ENCODE measurements at places on chromosomes 16 and 17. TPM values are rescaled to one million over a fixed set of nuclear protein-coding genes. Genes with fewer than 3 reads are reported as not detected.

The SLC5A2 gene
- 7.8 TPM for polyA plus RNA-seq

The GALR2 gene
- polyA plus RNA-seq: not detected

The UNC45B gene
- 250 TPM for polyA plus RNA-seq

The ODAD4 gene
- polyA plus RNA-seq: 1.1 TPM

The AARS1 gene
- polyA plus RNA-seq: 58.9 TPM

The MT1G gene
- polyA plus RNA-seq: not detected

The KRT20 gene
- polyA plus RNA-seq: not detected

- DNase-seq: no peak
Observed at GRCh38 chr17:48336986-48337385, 93.0 kb downstream of the SKAP1 start.

- DNase-seq: peak; percentile 15
Observed at GRCh38 chr17:30021708-30022317, 80.4 kb downstream of the EFCAB5 start.

DNA sequence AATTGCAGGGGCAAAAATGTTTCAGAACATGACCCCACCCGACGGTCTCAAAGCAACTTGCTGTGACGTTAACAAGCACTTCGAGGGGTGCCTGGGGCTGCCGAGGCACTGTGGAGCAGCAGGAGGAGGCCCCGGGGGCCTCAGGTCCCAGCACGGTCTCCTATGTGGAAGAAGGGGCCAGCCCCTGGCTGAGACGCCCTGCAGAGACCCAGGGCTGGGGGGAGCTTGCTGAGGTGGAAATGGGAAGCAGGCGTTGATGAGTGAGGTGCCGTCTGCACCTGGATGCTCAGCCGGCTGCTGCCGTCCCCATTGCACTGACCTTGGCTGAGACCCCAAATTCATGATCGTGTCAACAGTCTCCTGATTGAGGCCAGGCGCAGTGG is 46.5 kb downstream of the NT5M start:
- DNase-seq: no peak

DNA sequence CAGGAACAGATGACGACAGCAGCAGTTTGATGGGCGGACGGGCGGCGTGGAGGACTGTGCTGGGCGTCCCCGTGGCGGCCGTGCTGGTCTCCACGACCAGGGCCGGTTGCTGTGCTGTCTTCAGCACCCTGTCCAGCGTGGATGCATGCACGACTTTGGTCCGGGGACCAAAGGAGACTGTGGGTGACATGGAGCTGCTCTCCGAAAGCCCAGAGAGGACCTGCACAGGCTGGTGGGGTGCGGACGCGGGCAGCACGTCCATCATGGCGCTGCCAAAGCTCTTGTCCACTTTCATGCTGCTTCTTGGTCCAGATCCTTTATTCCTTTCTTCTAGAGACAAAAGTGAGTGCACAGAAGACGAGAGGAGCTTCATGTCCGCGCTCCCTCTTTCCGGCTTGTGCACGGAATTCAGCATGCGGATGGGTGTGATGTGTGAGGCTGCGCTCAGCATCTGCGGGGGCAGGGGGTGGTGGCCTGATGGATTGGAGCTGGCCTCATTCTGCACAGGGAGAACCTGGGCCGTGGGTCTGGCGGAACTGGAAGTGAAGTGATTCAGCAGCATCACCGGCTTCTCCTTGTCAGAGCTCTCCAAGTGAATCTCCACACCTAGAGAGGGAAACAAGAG is 20.3 kb downstream of the MAP1LC3B start:
- DNase-seq: no peak

DNA sequence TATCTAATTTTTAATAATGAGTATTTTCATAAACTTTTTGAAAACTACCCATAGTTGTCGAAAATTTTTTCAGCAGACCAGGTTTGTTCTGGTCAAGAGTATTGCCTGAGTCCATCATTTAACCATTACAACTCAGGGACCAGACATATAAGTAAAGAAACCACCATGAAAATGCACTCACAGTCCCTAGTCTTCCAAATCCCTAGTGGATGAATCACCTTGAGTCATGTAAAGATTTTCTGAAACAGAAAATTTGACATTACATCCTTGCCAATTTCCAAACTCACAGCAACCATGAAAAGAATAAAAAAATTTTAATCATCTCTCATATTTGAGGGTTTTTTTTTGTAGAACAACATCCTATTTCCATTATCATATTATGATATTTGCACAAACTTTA is 1337.5 kb upstream of the CDH8 start:
- no peak for DNase-seq

DNA sequence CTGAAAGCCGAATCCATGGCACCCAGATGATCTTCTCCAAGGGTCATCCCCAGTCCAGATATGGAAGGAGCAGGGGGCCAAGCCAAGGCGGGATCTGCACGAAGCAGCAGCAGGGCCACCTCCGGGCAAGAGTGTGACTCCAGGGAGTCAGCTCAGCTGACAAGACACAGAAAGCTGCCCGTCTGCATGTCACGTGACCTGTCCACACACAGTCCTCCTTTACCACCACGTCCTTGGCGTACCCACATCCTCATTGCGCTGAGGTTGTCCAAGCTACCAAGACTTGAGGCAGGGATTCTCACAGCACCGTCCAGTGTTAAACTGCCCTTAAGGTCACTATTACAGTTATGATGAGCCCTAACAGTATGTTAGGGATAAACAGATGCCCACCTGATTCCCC is 11.3 kb upstream of the CYTH1 start:
- no peak for DNase-seq

GRCh38 chr17:46876353-46876887 is 25.0 kb downstream of the WNT9B start:
- no peak for DNase-seq

- DNase-seq: no peak
Observed at GRCh38 chr16:58518083-58518979, 3.0 kb downstream of the SETD6 start.

DNA sequence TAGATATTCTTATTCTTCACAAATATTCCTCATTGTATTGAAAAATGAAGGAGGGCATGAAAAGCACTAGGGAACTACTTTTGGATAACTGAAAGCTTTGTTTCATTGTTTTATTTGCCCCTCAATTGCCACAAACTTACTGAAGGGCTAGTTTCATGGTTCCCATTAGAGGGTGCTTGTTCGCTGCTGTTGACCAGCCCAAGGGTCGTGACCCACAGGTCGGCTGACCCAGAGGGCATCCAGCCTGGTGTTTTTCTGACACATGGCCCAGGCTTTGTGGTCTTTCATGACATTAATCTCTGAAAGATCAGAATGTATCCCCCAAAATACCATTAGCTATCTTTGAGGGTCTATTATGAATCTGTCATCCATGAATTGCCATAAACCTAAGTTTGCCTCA is 30.0 kb downstream of the DGKE start:
- no peak for DNase-seq

- DNase-seq: no peak
Observed at GRCh38 chr16:50265260-50265659, 1.1 kb upstream of the ADCY7 start.

- DNase-seq: no peak
Observed at GRCh38 chr17:71423871-71424546, 696.8 kb upstream of the SOX9 start.

GRCh38 chr17:43994272-43995149 is 9.9 kb upstream of the NAGS start:
- peak; percentile 42 for DNase-seq

DNA sequence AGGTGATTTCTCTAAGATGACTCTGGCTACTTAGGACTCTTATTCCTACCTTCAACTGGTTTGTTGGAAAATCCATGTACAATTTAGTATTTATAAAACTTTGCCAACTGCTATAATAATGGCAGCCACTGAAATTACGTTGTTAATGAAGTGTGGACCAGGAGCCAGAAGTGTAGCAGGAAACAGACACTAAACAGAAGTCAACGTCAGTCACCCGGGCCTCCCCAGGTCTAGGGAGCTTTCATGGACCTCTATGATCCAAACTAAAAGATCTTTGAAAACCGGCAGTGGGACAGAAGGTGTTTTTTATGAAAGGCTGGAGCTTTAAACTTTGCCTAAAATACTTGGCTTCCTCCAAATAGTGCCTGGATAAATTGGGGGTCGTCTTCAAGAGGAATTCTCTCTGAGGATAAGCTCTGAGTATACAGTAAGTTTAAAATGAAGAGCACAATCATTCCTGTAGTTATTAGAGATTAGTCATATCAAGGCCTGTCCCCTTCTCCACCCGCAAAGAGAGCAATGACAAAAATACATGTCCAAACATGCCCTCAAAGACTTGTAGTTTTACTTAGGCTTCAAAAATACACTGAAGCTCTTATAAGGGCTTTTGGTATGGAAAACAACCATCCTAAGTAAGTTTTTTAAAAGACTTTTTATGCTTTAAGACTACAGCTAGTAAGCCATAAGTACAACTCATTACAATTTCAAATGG is 34.6 kb downstream of the DCUN1D3 start:
- DNase-seq: no peak

DNA sequence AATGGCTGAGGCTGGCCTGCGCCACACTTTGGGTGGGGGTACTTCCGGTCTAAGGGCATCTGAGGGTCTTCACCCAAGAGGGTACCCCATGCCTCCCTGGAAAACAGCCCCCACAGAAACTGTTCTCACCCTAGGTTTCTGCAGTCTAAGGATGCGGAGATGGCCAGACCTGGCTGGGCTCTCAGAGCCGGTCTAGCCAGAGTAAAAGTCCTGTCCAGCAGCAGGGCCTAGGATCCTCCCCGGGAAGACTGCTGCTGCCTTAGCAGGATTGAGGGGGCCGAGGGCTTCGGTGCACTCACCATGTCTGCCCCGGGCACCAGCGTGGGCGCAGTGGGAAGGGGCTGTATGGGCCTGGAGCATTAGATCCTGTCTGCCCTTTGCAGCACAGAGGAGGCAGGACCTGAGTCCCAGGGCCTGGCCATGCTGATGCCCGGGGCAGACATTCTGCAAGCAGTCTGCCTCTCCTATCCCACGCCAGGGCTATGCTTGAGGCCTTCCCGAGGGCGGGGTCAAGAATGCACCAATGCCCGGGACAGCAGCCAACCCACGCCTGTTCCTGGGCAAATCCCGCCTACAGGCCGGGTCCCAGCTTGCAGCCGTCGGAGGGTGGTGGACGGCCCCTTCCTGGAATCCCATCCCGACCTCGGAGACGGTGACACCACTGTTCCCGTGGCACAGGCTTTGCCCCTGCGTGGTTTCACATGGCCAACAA is 54.7 kb downstream of the CBFA2T3 start:
- no peak for DNase-seq

GRCh38 chr16:14562691-14563491 is 67.2 kb downstream of the PARN start:
- no peak for DNase-seq

DNA sequence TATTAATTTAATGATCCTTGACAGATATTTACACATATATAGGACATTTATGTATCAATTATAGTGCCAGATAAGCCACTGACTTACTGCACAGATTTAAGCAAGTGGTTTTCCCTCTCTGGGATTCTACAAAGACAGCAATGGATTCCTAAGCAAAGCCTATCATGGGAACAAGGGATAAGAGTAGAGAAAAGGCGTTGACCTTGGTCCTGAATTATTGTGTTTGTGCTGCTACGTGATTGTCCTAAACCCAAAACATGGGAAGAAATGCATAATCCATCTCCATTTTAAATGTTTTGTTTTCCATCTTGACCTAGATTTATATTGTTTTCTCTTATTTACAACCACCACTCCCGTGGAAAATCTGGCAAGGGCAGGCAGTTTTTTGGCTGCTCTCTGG is 14.0 kb downstream of the SLFN11 start:
- no peak for DNase-seq
